Psoas muscle (tissue), 8 donors: ENCODE measurements at places on chromosomes 1 and 21.

DNA sequence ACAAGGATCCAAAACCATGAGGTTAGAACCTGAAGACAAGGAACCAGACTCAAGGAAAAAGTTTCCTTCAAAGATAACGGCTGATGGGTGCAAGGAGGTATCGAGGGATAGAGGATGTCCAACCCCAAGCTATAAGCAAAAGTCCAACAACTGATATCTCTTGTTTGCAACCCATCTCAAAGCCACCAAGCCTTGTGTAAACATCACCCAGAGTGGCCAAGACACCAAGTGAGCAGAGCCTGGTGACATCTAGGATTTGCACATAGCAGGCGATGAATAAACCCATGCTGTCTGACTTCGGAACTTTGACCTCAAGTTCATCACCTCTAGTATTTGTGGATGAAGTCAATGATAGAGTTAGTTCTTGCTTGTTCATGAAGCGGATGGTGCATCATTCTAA lies 180.7 kb downstream of the ETS2 start:
- DNase-seq = no peak

DNA sequence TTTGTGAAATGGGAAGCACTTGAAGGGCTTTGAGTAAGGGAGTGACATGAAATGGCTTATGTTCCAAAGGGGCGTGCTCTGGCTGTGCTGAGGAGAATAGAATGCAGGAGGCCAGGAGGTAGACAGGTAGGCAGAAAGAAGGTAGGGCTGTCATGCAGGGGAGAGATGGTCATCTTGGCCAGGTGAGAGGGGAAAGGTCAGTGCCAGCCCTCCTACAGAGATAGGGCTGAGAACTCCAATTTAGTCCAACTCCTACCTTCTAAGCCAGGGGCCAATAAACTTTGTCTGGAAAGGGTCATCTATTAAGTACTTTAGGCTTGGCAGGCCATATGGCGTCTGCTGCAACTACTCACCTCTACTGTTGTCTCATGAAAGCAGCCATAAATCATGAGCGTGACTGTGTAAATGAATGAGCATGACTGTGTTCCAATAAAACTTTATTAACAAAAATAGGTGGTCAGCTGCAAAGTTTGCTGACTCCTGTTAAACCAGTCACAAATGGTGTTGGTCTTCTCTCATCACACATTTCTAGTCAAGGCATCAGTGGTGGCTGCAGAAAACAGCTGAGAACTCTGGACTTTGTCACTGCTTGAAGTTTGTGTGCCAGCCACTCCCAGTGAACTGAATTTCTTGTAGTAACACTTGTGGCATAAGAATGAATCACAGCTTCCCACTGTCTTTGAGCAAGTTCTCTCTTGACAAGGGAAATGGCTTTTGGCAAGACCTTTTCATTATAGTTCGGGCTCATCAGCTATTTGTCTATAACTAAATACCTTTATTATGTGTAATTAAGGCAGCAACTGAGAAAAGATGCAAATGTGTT lies 32.0 kb upstream of the CD2 start:
- no peak for DNase-seq

- no peak for DNase-seq
These were observed 32.1 kb downstream of the CASZ1 start for GRCh38 chr1:10764296-10764798.

DNA sequence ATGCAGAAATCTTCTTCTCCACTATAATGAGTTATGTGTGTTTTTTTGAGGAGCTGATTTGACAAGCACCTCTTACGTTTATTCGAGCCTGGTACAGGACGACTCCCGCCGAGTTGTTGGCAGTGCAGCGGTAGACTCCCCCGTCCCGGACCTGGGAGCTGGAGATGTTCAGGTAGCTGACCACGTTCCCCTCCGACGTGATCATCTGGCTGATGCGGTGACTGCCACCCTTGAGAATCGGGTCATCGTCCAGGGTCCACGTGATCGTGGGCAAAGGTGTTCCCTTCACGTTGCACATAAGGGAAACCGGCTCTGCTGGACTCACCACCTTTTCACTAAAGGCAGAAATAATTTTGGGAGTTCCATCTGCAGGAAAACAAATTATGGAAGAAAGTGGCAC lies 471.8 kb downstream of the PCP4 start:
- no peak for DNase-seq

- DNase-seq = no peak
These were observed 995 bp upstream of the KIF26B start for GRCh38 chr1:245153552-245154428.

DNA sequence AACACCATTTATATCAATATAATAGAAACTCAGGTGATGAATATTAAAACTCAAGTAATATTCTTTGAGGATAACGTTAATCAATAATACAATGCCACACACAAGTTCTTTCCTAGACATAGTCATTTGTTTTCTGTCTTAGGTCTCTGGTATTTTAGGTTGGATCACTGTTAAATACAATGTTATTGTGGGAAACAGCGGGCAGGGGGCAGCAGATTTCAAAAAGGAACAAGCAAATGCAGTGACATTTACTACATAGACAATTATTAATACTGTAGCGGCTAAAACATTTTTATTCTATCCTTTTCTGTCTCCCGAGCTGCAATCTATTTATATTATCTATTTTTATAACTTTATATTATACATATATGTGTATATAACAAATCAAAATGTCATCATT lies 186.4 kb upstream of the ZNHIT6 start:
- no peak for DNase-seq

DNA sequence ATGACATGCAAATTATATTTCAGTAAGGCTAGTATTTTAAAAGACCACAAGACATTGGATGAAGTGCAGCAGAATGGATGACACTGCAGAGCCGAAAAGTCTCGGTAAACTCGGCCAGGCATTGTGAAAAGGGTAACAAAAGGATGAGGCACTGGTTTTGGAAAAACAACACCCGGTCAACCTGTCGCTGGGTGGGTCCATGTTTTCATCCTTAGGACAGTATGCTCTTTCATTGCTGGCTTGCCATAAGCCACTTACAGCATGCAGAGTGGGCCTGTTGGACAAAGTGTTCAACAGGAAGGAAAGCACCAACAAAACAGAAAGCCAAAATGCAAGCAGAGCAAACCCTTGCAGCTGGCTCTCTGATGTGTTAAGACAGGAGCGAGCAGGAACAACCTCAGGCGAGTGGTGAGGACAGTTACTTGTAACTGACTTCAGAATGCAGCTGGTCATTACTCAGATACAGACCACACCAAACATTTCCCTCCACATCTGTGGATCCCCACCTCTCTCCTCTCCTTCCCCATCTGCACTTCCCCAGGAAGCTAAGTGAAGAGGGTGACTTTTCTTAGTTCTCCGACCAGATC lies 2.9 kb upstream of the RCAN1 start:
- no peak for DNase-seq

- DNase-seq = no peak
These were observed 321.2 kb downstream of the VAV3 start for GRCh38 chr1:107643766-107644165.

- no peak for DNase-seq
These were observed 671.9 kb downstream of the PTPRC start for GRCh38 chr1:199310708-199311107.
